ENCODE measurements at places on chromosomes 13 and 19. TPM values are rescaled to one million over a fixed set of nuclear protein-coding genes. Genes with fewer than 3 reads are reported as not detected.

Gene ZNF460
- 41.9 TPM for total RNA-seq

Gene ZNF677
- 7.0 TPM for total RNA-seq

Gene FUT3
- not detected for total RNA-seq

Gene RGS9BP
- 0.18 TPM for total RNA-seq

Gene TMEM38A
- total RNA-seq = 1.4 TPM

Gene OR10H1
- total RNA-seq = not detected

Gene ARHGAP45
- total RNA-seq = 0.83 TPM

GRCh38 chr13:99980824-99981734, 505 bp upstream of the ZIC2 start:
- no peak overlapping the region for H3K27ac ChIP-seq
- H3K4me3 ChIP-seq = peak overlapping the region; percentile 33
- H3K27me3 ChIP-seq = peaks cover 88% of the 10 kb centered on the region
- H3K4me1 ChIP-seq = no peaks in the 10 kb centered on the region

- no peak for DNase-seq
- peaks cover 5% of the 10 kb centered on the region for H3K4me1 ChIP-seq
These were observed 213.3 kb downstream of the POSTN start for GRCh38 chr13:37385248-37385647.

DNA sequence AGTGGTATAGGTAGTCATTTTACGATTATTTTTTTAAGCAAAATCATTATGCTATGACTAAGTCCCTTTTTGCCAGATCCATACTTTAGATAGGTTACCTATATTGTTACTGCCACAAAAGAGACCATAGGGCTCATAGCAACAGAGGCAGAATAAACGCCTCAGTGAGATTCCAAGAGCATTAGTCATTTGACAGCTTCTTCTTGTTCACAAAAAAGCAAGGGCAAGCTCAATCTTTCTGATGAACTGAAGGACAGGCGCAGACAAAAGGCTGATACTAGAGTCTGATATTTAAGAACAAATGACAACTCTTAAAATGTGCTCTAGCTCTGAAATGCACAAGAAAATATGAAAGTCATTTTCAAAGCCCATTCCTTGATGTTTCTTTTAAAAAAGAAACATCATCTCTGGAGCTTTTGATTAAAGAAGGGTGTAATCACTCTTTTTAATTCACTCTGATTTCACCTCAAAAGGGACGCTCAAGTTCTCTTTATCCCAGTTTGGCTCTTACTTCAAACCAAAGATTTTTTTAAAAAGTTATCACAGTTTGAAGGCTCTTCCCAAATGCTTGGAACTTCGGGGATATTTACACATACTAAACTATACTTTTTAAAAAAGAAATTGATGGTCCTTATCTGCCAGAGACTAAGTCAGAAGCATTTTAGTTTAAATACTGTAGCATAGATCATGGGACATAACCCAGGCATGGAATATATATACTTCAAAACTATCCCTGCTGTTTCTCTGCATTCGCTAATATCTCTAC, 187.2 kb downstream of the EFNB2 start:
- peak; percentile 48 for DNase-seq
- peaks cover 1% of the 10 kb centered on the region for H3K4me1 ChIP-seq
- no peak overlapping the region for H3K27ac ChIP-seq
- no peak overlapping the region for H3K4me3 ChIP-seq
- no peaks in the 10 kb centered on the region for H3K36me3 ChIP-seq

DNA sequence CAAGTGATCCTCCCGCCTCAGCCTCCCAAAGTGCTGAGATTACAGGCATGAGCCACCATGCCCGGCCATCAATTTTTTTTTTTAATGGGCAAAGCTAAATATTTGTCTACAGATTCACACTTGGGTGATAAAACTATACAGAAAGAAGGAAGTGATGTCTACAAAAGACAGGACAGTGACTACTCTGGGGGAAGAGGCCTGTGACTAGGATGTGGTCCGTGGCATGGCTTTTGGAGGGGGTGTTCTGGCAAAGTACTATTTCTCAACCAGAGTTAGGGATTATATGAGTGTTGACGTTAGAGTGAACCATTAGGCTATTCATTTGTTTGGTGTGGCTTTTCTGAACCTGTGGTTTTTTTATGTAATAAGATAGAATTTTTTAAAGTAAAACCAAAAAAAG, 42.7 kb downstream of the INSR start:
- no peaks in the 10 kb centered on the region for H3K36me3 ChIP-seq
- no peak overlapping the region for H3K4me3 ChIP-seq
- no peak overlapping the region for H3K27ac ChIP-seq
- no peaks in the 10 kb centered on the region for H3K27me3 ChIP-seq
- DNase-seq = no peak
- H3K4me1 ChIP-seq = no peaks in the 10 kb centered on the region

DNA sequence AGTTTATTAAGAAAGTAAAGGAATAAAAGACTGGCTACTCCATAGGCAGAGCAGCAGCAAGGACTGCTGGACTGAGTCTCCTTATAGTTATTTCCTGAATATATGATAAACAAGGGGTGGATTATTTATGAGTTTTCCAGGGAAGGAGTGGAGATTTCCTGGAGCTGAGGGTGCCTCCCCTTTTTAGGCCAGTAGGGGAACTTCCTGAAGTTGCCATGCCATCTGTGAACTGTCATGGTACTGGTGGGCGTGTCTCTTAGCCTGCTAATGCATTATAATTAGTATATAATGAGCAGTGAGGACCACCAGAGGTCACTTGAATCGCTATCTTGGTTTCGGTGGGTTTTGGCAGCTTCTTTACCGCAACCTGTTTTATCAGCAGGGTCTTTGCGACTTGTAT, 13.5 kb downstream of the ZSCAN5A start:
- no peaks in the 10 kb centered on the region for H3K4me1 ChIP-seq
- no peaks in the 10 kb centered on the region for H3K27me3 ChIP-seq
- H3K36me3 ChIP-seq = peaks cover 7% of the 10 kb centered on the region
- H3K4me3 ChIP-seq = no peak overlapping the region

DNA sequence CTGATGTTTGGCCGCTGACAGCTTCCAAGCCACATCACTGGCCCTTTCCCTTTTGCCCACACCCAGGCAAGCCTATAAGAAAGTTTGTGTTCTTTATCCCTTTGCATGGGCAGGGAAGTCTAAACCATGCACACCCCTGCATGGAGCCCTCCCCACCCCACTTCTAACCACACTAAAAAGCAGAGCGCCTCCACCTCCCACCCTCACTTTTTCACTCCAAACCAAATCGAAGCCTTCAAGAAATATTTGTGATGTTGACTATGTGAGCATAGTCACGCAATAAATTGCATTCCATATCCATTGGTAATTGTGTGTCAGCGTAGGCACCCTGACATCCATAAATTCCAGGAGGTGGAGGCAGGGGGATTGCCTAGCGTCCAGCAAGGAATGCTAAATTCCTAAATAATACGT, 104.4 kb upstream of the LSM14A start:
- no peaks in the 10 kb centered on the region for H3K27me3 ChIP-seq
- H3K4me1 ChIP-seq = no peaks in the 10 kb centered on the region
- peak; percentile 34 for DNase-seq
- H3K4me3 ChIP-seq = no peak overlapping the region
- no peak overlapping the region for H3K27ac ChIP-seq
- no peaks in the 10 kb centered on the region for H3K36me3 ChIP-seq

GRCh38 chr13:52118595-52118994, 10.3 kb downstream of the NEK5 start:
- H3K36me3 ChIP-seq = no peaks in the 10 kb centered on the region
- no peak for DNase-seq
- no peaks in the 10 kb centered on the region for H3K4me1 ChIP-seq
- peaks cover 13% of the 10 kb centered on the region for H3K27me3 ChIP-seq
- no peak overlapping the region for H3K4me3 ChIP-seq
- H3K27ac ChIP-seq = no peak overlapping the region

- H3K27ac ChIP-seq = no peak overlapping the region
- DNase-seq = no peak
- no peaks in the 10 kb centered on the region for H3K27me3 ChIP-seq
- no peaks in the 10 kb centered on the region for H3K36me3 ChIP-seq
These were observed 354 bp downstream of the CYP4F3 start for GRCh38 chr19:15640904-15641597.

DNA sequence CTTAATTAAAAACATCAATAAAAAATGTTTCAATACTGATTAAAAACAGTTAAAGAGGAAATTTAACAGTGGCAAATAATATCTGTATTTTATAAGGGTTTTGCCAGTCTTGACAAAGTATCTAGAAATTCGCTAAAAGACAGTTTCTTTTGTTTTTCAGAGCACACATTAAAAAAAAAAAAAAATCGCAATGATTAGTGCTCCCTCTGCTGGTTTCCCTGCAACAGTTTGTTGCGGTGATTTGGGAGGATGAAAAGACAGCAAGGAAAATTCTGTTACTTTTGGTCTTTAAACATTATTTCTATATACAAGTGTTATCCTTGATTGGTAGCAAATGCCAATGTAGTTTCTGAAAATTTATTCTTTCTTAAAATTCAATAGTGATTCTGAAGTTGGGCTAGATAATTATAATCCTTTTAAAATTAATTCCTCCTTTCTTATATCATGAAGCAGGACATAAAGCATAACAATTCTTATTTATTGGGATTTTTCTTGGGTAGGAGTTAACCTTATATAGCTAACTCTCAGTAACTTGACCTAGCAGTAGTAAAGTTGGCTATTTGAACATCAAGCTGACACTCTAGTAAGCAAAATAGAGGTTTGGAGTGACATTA, 23.1 kb upstream of the SPRY2 start:
- H3K27me3 ChIP-seq = no peaks in the 10 kb centered on the region
- H3K36me3 ChIP-seq = no peaks in the 10 kb centered on the region
- H3K27ac ChIP-seq = no peak overlapping the region
- no peaks in the 10 kb centered on the region for H3K4me1 ChIP-seq

DNA sequence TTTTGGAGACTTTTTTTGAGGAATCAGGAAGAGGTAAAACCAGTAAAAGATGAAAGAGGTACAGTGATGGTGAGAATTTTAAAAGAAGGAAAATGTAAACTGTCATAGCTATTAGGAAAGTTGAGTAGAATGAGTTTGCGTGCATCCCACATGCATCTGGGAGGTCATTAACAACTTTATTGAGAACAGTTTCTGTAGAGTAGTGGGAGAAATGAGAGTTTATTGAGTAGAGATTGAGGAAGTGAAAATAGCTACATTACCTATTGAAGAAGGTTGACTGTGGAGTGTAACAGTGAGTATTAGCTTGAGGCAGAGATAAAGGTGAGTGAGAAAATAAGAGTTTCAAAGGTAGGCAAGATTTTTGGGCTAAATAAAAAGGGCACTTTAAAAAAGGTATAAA, 38.7 kb downstream of the BRCA2 start:
- DNase-seq = no peak
- no peak overlapping the region for H3K27ac ChIP-seq
- H3K4me1 ChIP-seq = no peaks in the 10 kb centered on the region
- no peaks in the 10 kb centered on the region for H3K36me3 ChIP-seq
- no peak overlapping the region for H3K4me3 ChIP-seq

DNA sequence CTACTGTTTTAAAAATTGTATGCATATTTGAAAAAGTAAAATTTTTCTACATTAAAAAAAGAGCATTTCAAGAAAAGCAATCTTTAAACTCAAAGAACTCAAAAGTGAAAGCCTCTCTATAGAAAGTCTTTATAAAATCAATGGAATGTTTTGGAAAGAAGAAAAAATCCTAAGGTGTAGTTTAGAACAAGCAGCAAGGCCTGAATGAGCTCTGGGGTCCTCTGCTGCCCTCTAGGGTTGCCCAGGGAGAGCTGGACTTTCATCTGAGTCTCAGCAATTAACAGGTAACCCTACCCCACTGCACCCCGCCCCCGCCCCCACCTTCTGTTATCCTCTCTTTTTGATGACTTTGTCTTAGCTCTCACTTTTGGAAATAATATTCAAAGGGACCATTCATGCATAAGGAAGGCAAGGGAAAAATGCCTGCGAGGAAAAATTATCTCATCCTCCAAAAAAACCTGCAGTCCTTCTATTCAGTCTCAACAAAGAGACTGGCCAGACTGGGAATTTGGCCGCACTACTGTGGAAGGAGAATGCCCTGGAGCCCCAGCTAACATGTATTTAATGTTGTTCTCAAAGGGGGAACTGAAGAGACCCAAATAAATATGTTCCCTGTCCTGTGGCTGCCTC, 24.1 kb downstream of the SLC25A30 start:
- H3K27ac ChIP-seq = no peak overlapping the region
- no peak overlapping the region for H3K4me3 ChIP-seq
- no peaks in the 10 kb centered on the region for H3K27me3 ChIP-seq
- H3K36me3 ChIP-seq = peaks cover 11% of the 10 kb centered on the region

DNA sequence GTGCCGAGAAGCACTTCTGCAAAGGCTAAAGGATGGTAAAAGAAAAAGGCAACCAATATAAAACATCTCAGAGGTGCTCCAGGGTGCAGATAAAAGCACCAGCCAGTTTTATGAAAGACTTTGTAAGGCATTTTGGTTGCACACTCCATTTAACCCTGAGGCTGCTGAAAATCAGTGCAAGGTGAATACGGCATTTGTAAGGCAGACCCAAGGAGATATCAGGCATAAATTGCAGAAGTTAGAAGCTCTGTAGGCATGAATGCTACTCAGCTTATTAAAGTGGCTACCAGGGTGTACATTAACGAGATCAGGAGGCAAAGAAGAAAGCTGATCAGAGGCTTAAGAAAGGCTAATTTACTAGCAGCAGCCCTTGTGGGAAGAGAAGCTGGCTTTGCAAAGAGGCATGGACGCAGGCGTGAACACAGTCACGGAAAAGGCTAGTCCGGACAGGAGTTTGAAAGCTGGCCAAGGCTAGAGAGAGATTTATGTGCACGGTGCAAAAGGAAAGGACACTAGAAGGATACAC, 99.6 kb downstream of the ZNF429 start:
- peak overlapping the region; percentile 52 for H3K4me3 ChIP-seq
- no peaks in the 10 kb centered on the region for H3K27me3 ChIP-seq
- DNase-seq = no peak

GRCh38 chr13:27182844-27183497, 11.4 kb upstream of the USP12 start:
- DNase-seq = peak; percentile 95
- no peaks in the 10 kb centered on the region for H3K36me3 ChIP-seq
- peak overlapping the region; percentile 58 for H3K27ac ChIP-seq

GRCh38 chr13:73416093-73416492, 357.3 kb downstream of the KLF5 start:
- no peaks in the 10 kb centered on the region for H3K27me3 ChIP-seq
- H3K4me1 ChIP-seq = no peaks in the 10 kb centered on the region
- H3K27ac ChIP-seq = no peak overlapping the region
- no peaks in the 10 kb centered on the region for H3K36me3 ChIP-seq
- H3K4me3 ChIP-seq = no peak overlapping the region

All from IMR-90 (cell line).